Stimulated activated CD8-positive, alpha-beta memory T cell treated with anti-CD3 and anti-CD28 coated beads, Interleukin-15, amount 100 ng/mL, for 24 hours (primary cell): ENCODE measurements at places on chromosomes 13 and 19.

DNA sequence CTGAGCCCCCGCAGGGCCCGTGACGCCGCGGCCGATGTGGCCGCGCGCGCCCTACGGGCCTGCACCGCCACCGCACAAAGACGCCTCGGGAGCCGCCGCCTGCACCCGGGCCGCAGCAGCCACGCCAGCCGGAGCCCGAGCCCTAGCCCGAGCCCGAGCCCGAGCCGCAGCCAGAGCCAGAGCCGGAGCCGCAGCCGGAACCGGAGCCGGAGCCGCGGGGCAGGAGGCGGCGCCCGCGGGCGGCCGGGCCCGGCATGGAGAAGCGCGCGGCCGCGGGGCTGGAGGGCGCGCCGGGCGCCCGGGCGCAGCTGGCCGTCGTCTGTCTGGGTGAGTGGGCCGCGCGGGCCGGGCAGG is 379 bp downstream of the LRP3 start:
- DNase-seq, result no peak

DNA sequence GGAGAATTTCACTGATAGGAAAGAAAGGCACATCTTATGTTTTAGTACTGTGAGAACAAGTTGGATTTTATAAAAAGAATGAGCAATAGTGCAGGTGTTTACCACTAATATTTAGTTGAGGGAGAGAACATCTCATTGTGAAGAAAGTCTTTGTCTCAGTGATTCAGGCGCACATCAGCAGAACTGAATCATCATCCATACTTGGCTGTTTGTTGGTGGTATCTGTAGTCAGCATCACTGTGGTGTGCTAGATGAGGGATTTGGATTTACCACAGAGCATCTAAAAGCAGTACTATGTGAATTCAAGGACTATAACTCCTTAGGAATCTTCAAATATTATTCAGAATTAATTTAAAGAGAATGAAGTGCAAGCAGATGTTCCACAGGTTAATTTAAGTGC is 1380.5 kb upstream of the ATXN8OS start:
- no peak for DNase-seq

DNA sequence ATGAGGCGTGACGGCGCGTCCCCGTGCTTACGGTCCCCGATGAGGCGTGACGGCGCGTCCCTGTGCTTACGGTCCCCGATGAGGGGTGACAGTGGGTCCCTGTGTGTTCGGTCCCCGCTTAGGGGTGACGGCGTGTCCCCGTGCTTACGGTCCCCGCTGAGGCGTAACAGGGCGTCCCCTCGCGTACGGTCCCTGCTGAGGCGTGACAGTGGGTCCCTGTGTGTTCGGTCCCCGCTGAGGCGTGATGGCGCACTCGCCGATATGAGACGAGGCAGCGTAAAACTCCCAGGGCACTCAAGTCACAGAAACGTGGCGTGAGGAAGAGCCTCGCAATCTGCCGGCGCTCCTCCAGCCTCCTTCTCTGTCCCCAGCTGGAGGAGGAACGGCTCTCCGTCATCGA is 20.9 kb downstream of the CFAP97D2 start:
- DNase-seq, result no peak

- DNase-seq, result no peak
Observed at GRCh38 chr19:2795827-2796658, 10.7 kb downstream of the THOP1 start.

GRCh38 chr13:71712988-71713653 is 153.9 kb downstream of the DACH1 start:
- DNase-seq, result no peak

- no peak for DNase-seq
Observed at GRCh38 chr13:49669735-49670309, 21.5 kb downstream of the EBPL start.

DNA sequence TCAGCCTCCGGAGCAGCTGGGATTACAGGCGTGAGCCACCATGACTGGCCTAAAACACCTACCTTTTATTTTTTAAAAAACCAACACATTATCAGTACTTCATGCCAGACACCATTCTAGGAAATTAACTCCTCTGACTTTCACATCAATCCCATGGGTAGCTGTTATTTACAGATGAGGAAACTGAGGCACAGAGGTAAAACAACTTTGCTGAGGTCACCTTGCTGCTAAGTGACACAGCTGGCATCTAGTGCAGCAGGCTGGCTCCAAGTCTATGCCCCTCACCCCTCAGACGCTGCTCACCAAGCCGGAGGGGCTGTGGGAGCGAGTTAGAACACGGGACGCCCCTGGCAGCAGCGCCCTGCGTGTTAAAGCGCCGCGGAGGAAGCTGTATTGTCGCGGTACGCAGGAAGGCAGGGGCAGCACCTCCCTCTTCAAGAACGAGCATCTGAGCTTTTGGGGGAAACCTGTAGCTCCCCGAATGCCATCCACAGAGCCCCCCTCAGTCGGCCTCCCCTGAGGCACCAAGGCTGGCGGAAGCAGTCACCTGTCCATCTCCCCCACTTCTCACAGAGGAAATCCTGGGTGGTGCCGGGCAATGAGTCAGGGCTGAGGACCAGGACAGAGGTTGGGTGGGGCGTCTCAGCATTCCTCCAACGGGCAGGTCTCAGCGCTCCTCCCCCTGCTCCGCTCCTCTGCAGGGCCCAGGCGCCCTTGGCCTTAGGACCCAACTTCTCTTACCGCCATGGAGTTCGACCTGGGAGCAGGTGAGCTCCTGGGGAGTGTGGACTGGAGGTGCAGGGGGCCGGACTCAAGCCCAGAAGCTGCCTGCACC is at the start of gene C19orf33:
C19orf33 (plus strand) TSS at position 735 of the 835 bp plus-strand sequence; CDS start at position 746, 11 bp downstream.
- DNase-seq, result no peak

DNA sequence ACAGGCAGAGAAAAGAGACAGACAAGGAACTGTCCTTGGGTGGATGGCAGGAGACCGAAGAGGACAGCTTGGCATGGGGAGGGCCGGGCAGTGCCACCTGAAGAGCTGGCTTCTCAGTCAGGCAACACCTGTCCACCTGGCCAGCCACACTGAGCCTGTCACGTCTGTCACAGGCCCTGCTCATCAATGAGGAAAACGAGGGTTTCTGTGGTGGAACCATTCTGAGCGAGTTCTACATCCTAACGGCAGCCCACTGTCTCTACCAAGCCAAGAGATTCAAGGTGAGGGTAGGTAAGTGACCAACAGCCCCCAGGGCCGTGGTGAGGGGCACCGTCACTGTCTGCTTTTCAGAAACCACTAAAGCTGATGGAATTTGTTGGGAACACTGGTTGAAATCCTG is 11.2 kb upstream of the PROZ start:
- no peak for DNase-seq

- DNase-seq, result no peak
Observed at GRCh38 chr13:99636728-99637353, 135.6 kb downstream of the TM9SF2 start.

GRCh38 chr19:39405958-39406655 is 540 bp upstream of the ZFP36 start:
- peak; percentile 60 for DNase-seq

GRCh38 chr13:80101040-80101439 is 239.9 kb downstream of the SPRY2 start:
- DNase-seq, result no peak

DNA sequence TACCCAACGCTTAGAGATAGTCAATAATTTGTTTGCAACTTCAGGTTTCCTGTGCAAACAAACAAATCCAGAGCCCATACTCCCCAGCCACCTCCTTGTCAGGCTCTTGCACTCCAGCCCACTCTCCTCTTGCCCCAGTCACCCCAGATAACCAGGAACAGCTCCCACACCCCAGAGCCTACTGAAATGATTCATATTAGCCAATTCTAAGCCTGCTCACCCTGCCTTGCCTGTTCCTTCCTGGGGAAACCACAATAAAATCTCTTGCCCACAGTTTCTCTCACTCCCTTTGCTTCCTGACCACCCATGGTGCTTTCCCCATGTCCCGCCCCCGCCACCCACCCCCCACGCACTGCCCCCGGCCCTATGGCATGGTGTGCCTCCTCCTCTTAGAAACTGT is 3.8 kb upstream of the ACTL9 start:
- DNase-seq, result no peak

GRCh38 chr13:97226788-97227627 is 4.9 kb downstream of the MBNL2 start:
- no peak for DNase-seq

- no peak for DNase-seq
Observed at GRCh38 chr19:38234615-38235014, 10.6 kb upstream of the DPF1 start.

DNA sequence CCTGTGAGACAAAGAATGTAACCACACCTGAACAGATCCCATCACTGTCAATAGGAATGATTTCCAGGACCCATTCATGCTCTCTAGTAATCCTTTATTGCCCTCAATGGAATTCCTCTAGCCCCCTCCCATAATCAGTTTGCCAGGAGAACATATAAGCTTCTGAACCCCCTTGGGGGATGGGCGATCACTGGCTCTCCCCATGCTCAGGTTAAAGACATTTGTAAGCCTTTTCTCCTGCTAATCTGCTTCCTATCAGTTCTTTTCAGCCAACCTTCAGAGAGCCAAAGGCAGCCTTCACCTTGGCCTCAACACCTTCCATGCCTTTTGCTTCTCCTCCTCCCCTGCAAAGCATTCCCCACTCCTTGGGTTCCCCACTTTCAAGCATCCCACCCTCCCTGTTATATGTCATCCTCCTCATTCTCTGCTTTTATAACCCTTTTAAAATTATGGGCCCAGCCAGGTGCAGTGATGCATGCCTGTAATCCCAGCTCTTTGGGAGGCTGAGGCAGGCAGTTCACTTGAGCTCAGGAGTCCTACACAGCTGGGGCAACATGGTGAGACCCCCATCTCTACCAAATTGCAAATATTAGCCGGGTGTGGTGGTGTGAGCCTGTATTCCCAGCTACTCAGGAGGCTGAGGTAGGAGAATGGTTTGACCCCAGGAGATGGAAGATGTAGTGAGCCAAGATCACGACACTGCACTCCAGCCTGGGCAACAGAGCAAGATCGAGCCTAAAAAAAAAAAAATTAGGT is 12.4 kb downstream of the DPRX start:
- no peak for DNase-seq
